ENCODE measurements at places on chromosomes 16 and 17. TPM values are rescaled to one million over a fixed set of nuclear protein-coding genes. Genes with fewer than 3 reads are reported as not detected.

DNA sequence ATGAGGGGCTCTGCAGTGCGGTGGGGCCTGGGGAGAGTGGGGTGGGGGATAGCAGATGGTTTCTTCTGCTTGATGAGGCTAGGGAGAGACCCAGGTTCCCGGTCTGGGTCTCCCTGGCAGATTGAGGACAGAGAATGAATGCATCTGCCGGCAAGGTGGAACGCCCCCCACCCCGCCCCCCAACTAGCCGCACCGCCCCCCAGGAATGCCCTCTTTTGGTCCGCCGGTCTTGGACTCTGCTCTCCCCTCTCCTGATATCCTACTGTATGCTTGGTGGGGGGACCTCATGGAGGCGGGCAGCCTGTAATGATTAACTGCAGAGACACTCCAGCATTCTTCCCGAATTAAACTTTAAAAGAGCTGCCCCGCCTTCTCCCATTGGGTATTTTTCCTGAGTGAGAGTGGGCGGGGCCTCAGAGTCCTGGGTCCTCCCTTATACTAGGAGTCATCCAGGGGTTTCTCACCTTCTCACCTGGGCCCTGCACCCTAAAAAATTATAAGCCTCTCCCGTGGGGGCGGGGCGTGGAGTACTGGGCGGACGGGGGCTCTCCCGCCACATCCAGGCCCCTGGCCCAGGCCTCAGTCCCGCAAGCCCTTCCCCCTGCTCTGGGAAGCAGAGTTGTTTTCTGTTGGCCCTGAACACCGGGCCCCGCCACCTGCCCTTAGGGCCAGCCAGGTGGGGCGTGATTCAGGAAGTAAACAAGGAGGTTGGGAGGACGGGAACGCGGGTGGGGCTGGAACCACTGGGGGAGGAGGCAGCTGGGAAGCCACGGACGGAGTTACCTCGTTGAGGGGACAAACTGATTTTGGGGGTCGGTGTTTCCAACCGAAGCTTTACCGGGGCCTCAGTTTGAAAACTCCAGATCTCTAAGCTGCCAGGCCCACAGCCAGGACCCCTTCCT is 1.5 kb downstream of the GRB7 start:
- peak; percentile 35 for DNase-seq

The LGALS9B gene
- not detected for total RNA-seq

The DNAH9 gene
- 16.7 TPM for total RNA-seq

The XAF1 gene
- 13.7 TPM for total RNA-seq

The KRT31 gene
- not detected for total RNA-seq

All from Daoy (cell line).